ENCODE measurements at places on chromosomes 6 and 20. TPM values are rescaled to one million over a fixed set of nuclear protein-coding genes. Genes with fewer than 3 reads are reported as not detected.

Gene RIPOR3
- 3.8 TPM for total RNA-seq

Gene KIZ
- total RNA-seq, result 55.4 TPM

Gene GJA10
- not detected for total RNA-seq

Gene THEMIS
- total RNA-seq, result not detected

Gene KPNA5
- 15.4 TPM for total RNA-seq

Gene TFAP2D
- total RNA-seq, result not detected

Gene TSBP1
- total RNA-seq, result not detected

Gene TSHZ2
- 17.3 TPM for total RNA-seq

Gene TFEB
- 25.8 TPM for total RNA-seq

Gene SYS1
- 28.0 TPM for total RNA-seq

Gene SRSF12
- total RNA-seq, result 5.1 TPM

Gene TRAPPC3L
- total RNA-seq, result not detected

Gene SYNDIG1
- total RNA-seq, result 1.7 TPM
